ENCODE measurements at places on chromosomes 13 and 19. TPM values are rescaled to one million over a fixed set of nuclear protein-coding genes. Genes with fewer than 3 reads are reported as not detected.

Gene PEPD
- total RNA-seq: 20.3 TPM

DNA sequence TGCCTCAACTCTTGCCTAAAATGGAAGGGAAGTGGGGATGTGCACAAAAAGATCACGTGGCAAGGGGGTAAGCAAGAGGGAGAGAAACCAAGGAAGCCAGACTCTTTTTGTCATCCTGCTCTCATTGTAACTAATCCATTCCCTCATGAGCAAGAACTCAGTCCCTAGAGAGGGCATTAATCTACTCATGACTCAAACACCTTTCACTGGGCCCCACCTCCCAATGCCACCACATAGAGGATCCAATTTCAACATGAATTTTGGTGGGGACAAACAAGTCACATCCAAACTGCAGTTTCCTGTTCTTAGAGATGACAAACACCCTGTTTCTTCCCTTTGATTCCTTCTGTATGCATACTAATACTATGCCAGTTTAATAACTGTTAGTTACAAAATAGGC is 11.2 kb upstream of the CHST8 start:
- DNase-seq: no peak

- DNase-seq: peak; percentile 58
Observed at GRCh38 chr19:11530432-11530831, 1.5 kb upstream of the ECSIT start.

GRCh38 chr13:112510002-112510780 is 77.8 kb downstream of the TUBGCP3 start:
- DNase-seq: no peak

DNA sequence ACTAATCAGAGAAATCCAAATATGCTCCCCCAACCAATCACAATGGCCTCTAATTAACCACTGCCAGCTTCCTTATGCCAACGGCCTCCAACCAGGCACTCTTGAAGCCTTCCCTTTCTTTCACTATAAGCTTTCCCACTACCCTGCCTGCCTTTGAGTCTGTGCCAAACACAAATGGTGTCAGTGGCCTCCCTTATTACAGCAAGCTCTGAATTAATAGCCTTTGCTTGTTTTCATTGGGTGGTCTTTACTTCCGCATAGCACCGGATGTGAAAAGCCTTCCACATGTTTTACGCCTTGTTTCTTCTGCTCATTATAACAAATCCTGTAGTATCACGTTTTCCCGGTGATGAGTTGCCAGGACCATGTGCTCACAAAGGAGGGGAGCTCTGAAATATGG is 1.4 kb upstream of the EDDM13 start:
- DNase-seq: no peak

DNA sequence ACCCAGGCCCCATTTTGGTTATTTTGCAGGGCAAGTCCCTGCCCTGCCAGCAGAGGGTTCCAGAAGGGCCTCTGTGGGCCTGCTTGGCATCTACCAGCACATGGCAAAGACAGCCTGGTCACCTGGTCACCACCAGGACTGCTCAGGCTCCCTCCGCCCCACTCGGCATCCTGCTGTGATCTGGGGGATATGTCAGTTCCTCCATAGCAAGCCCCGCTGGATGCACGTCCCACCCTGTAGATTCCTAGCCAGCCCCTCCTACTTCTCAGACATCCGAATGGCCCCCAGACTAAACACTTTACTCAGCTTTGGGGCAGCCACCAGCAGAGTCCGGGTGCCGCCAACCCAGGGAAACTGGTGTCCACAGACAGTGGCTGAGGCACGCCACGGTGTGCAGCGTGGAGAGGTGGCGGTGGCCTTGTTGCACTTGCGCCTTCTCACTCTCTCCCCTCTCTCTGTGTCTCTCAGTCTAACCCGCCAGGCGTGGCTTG is 31.8 kb upstream of the USE1 start:
- peak; percentile 68 for DNase-seq

GRCh38 chr19:33464733-33465115 is 56.9 kb downstream of the PEPD start:
- DNase-seq: no peak

- DNase-seq: no peak
Observed at GRCh38 chr19:43105496-43105895, 23.0 kb upstream of the PSG2 start.

Data from activated CD8-positive, alpha-beta memory T cell treated with anti-CD3 and anti-CD28 coated beads, Interleukin-2, amount 10 ng/mL, durations not matched to agents 7 days and 5 days (primary cell).